T follicular helper cell (primary cell): ENCODE measurements at places on chromosomes 2 and 18.

DNA sequence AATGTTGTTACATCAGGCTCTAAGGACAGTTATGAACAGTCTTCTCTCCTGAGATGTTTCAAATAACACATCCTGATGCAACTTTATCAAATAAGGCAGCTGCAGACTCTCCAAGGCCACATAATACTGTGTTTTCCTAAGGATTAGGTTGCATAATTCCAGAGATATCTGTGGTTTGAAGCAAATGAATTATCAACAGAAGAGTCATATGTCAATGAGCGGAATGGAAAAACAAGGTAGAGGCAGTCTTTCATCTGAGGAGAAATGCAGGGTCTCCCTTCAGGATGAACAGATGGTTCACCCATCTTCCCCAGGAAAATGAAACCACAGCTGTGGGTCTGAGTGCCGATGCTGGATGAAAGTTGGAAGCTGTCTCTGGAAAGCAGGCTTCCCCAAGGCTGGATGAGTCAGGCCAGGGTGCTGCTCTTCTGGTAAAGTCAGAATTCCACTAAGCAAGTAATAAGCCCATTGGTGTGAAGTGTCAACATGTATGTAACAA is 22.2 kb downstream of the LYG1 start:
- DNase-seq: no peak

GRCh38 chr2:27025861-27026851 is 6.6 kb upstream of the TMEM214 start:
- no peak for DNase-seq

- DNase-seq: no peak
Measured at GRCh38 chr2:19554520-19554919, 196.1 kb upstream of the OSR1 start.

DNA sequence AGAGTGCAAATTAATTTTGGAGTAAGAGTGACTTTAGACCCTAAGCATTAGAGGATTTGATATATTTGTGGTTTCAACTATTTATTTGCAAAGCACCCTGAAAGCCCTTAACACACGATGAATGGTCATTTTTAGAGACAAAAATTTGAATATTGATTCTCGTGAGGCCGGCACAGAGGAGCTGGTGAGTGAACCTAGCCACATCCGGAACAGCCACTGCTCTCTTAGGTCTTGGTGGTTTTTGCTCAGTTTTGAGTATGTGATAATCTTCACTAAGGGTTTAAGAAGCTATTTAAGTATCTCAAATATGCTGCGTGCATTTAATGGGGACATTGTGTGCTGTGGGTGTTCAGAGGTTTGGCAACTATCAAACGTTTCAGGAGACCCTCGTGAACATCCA is 204.8 kb downstream of the TSN start:
- no peak for DNase-seq

GRCh38 chr18:68438983-68439382 is 275.9 kb downstream of the TMX3 start:
- DNase-seq: no peak

GRCh38 chr18:72542984-72543356 is 1.2 kb downstream of the CBLN2 start:
- no peak for DNase-seq

DNA sequence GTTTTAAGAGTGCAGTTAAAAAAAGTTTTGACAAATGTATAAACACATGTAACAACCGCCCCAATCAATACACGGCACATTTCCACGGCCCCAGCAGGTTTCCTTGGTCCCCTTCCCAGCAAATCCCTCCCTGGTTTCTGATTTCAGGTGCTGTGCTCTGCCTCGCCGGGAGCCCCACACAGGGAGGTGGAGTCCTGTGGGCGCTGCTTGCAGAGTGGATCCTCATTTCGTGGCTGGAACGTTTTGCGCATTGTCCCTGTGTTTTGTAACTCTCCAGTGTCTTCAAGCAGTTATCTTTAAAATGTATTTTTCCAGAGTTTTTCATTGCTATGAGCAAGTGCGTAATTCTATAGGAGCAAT is 124.8 kb downstream of the GALR1 start:
- DNase-seq: no peak

DNA sequence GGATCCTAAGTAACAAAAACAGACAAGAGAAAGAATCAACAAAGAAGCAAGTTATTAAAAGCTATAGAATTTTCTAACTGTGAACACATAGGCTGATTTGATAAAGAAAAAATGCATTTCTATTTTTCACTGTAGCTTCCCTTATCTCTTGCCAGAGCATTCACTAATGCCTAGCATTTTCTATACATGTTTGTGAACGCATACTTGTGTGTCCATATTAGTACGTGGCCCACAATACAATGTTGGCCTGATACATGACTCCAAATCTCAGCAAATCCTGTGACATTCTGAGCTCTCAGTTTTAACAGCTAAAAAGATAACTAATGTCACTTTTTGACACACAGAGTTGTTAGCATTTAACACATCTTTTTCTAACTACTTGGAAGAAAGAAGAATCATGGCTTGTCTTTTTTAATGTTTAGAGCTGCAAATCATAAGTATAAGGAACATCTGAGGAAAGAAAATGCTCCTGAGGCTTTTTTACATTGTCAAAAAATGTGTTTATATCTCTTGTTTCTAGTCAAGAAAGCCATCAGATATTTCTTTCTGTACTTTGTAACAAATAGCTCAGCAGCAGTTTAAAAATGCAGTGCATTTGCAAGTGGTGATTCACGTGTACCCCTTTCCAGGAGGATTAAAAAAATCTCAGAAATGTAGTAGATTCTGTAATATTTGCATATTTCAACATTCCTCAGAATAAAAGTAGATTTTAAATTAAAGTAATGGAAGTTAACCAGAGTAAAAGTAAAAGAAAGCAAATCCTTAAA is 1646.8 kb upstream of the TMEFF2 start:
- DNase-seq: no peak

DNA sequence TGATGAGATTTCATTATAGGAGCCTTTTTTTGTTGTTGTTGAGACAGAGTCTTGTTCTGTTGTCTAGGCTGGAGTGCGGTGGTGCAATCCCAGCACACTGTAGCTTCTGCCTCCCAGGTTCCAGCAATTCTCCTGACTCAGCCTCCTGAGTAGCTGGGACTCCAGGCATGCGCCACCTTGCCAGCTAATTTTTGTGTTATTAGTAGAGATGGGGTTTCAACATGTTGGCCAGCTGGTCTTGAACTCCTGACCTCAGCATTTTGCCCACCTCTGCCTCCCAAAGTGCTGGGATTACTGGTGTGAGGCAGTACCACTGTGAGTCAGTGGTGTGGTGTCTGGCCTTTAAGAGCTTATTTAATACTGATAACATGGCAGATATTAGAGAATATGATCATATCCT is 60.1 kb downstream of the MOB4 start:
- no peak for DNase-seq

DNA sequence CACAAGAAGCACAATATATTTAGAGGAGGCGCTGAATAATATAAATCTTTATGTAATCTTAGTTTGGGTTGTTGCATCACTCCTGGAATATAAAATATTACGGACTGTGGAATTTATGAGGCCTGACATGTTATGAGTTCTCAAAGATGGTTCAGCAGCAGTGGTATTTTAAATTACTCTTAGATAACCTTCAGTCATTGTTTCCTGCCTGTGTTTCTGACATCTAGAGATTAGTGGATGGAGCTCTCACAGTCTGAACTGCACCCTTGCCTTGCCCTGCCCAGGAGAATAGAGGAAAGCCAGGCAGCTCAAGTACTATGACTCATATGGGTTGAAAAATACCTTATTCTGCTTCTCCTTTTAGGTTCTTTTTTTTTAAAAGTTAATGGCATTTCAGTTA is 70.0 kb downstream of the ACSL3 start:
- no peak for DNase-seq

DNA sequence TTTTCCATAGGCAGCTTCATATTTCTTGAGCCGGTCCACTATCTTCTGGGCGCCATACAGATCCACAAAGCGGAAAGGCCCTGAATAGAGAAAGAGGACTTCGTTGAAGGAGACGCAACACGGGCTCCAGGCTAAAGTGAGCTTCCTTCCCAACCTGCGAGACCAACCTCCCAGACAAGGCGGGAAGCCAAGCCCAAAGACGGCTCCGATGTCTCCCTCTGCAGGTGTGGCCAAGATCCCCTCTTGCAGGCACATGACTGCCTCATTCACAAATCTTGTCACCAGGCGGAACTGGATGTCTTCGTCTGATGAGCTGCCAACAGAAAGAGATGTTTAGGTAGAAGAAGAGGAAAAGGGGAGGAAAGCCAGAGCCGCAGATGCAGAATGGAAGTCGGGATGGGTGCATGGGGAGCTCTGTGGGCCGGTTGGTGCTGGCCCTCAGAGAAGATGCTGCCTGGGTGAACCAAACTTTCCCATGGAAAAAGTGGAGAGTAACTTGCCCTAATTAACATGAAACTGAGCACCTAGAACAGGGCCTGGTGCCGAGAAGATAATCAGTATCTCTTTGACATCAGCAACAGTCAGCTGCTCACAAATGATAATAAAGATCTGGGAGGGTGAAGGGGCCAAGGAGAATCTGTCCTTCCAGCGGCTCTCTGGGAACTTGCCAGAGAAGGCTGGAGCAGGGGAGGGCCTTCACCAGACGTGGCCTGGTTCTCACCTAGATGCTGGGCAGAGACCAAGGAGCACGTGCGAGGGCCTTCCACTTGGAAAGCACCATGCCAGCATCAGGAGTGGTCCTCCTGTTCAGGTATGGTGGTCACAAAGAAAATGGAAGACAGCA is 18.6 kb downstream of the GAREM2 start:
- no peak for DNase-seq

GRCh38 chr2:125227843-125228392 is 1202.8 kb downstream of the CNTNAP5 start:
- no peak for DNase-seq

DNA sequence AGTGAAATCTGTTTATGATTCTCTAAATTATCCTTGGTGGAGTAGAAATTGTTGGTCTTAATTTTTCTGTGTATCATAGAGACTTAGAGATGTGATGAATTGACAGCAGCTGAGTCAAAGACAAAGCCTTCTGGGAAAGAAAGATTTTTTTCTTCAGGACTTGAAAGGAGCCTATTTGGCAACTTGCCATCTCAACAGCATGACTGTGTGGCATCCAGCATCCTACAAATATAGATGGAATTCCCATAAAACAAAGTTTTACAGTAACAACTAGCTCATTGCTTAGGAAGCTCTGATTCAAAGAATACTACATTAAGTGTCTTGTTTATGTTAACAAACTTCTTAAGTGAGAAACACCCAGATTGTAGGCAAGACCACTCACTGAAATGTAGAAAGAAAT is 79.2 kb upstream of the SETBP1 start:
- no peak for DNase-seq

GRCh38 chr2:148301362-148301761 is 280.5 kb downstream of the MBD5 start:
- DNase-seq: no peak

DNA sequence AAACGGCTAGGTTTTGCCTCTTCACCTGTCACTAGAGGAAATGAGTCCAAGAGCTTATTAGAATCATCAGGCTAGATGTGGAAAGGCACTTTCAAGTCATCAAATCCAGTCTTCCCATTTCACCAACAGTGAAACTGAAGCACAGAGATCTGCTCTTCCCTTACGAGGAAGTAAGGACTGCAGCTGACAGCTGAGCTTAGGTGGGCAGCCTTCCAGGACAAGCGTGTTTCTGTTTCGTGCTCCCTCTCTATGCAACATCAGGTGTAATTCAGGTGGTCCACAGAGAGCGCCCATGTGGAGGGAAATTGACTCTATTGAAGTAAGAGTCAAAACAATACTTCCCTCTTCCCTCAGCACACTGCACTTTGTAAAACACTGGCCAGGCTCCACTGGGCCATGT is 5.5 kb downstream of the CYRIA start:
- DNase-seq: no peak

- no peak for DNase-seq
Measured at GRCh38 chr2:99198103-99198841, 17.3 kb downstream of the MRPL30 start.

DNA sequence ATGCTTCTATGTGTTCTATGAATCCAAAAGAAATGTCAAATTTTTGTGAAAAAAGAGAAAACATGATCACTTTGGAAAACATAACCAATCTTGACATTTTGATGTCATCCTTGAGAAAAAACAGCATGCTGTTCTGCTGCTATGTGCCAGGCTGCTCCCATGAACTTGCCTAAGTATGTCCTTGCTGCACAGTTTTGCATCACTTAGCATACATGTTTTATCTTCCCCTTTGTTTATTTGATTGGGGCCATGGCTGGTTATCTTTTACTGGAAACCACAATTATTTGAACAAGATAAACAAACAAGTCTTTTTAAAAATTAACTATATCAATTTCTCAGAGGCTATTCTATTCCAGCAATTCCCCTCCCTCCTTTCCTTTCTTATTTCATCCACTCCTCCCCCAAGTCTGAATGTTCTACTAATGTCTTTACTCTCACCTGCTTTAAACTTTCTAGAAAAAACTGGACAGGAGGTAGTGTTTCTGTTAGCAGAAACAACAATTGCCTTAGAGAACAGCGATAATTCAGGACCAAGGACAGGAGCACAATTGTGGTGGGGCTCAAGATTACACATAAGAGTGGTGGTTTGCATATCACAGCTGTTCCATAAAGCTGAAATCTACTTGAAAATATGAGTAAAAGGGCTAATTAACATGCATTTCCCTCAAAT is 6.7 kb downstream of the AOX1 start:
- DNase-seq: no peak

GRCh38 chr2:23624378-23624777 is 239.4 kb downstream of the KLHL29 start:
- no peak for DNase-seq

GRCh38 chr18:26575865-26576217 is 27.5 kb upstream of the KCTD1 start:
- DNase-seq: no peak

- no peak for DNase-seq
Measured at GRCh38 chr2:7673101-7673500, 755.9 kb downstream of the RNF144A start.

GRCh38 chr2:5986801-5987787 is 294.9 kb downstream of the SOX11 start:
- no peak for DNase-seq

DNA sequence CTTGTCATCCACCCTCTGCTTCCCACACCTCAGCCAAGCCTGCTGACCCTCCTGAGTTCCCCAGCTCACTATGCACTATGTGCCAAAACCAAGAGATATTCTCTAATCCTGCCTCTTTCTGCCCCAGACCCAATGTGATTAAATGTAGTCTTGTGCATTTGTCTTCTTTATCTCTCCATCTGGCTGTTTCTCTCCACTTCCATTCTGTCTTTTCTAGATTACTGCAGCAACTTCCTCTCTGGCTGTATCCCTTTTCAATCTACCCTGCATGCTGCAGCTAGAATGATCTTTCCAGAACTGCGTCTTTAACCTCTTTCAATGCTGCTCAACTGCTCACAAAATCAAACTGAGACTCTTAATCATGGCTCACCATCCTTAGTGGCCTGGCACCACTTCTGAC is 164.1 kb downstream of the GALNT14 start:
- DNase-seq: no peak
